ENCODE measurements at places on chromosomes 11 and 22. TPM values are rescaled to one million over a fixed set of nuclear protein-coding genes. Genes with fewer than 3 reads are reported as not detected.

Gene EMID1
- 6.0 TPM for total RNA-seq

Gene PLA2G3
- 0.48 TPM for total RNA-seq

Gene KLHL22
- total RNA-seq, result 18.6 TPM

Gene MUC5B
- total RNA-seq, result under 0.01 TPM

Gene PANX3
- total RNA-seq, result not detected

Gene RBMXL2
- total RNA-seq, result 0.21 TPM

Gene SLC17A6
- total RNA-seq, result not detected

Gene CRY2
- 8.5 TPM for total RNA-seq

GRCh38 chr11:1130276-1131032 is 27.3 kb upstream of the MUC5AC start:
- DNase-seq, result no peak

- DNase-seq, result no peak
These were observed at the start of gene CLTCL1 for GRCh38 chr22:19291580-19292457. TSS of gene CLTCL1 (minus strand) at chr22:19291719. CDS start at chr22:19291641, 78 bp downstream.

DNA sequence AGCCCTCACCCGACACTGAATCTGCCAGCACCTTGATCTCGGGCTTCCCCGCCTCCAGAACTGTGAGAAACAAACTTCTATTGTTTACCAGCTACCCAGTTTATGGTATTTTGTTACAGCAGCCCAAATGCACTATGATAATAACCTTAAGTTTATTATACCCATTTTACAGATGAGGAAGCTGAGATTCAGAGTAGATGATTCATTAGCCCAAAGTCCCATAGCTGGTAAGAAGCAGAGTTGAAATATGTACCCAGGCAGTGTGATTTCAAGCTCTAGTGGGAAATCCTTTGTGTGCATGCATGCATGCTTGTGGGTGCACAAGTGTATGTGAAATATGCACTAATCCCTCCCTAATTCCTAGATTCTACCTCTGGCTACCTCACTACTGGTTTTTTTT is 7.9 kb downstream of the GRIK4 start:
- DNase-seq, result no peak

GRCh38 chr22:20204311-20204710 is 53.5 kb upstream of the CCDC188 start:
- no peak for DNase-seq

- DNase-seq, result no peak
These were observed 82.3 kb upstream of the EED start for GRCh38 chr11:86162239-86162638.

GRCh38 chr22:16959345-16959930 is 48.6 kb downstream of the GAB4 start:
- DNase-seq, result no peak

Data from kidney epithelial cell (primary cell).